ENCODE measurements at places on chromosomes 7 and 10. TPM values are rescaled to one million over a fixed set of nuclear protein-coding genes. Genes with fewer than 3 reads are reported as not detected.

Gene POLL
- total RNA-seq, result 30.3 TPM

Gene GHRHR
- not detected for total RNA-seq

Gene EIF5AL1
- total RNA-seq, result 0.48 TPM

Gene HOXA3
- total RNA-seq, result 50.5 TPM

Gene SMC3
- total RNA-seq, result 31.2 TPM

Gene LIPK
- not detected for total RNA-seq

Gene NCF1
- 0.41 TPM for total RNA-seq

Gene INA
- 20.9 TPM for total RNA-seq

Gene GPRIN2
- total RNA-seq, result 53.6 TPM

Gene ANKRD7
- 2.4 TPM for total RNA-seq

Gene GCK
- total RNA-seq, result not detected

Gene AKR1C8
- total RNA-seq, result 2.7 TPM

Gene IL2RA
- total RNA-seq, result not detected

Gene SFRP4
- total RNA-seq, result not detected

All from PC-9 (cell line).